GM23248 (cell line): ENCODE measurements at places on chromosomes 7 and 10. TPM values are rescaled to one million over a fixed set of nuclear protein-coding genes. Genes with fewer than 3 reads are reported as not detected.

Gene OPN4
- not detected in 2 replicates for total RNA-seq

- no peak for DNase-seq
Measured at GRCh38 chr10:133454204-133454893, 604 bp downstream of the SCART1 start.

GRCh38 chr10:72918352-72918751 lies 24.8 kb downstream of the OIT3 start:
- DNase-seq, result no peak

DNA sequence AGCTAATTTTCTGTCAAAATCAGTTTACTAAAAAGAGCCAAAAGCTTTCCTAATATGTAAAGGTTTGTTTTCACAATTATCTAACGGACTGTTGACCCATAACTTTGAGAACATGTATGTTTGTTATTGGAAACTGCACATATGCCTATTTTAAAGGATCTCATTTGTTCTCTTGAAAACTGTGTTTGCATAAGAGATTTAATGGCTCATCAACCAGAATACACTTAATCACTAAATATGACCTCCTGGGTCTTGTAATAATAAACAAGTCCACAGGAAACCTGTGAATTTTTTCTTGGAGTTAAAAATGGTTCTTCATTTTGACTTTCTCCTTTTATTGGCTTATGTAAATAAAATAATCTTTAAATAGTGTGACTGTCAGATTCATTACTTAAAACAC lies 48.3 kb upstream of the STEAP1B start:
- no peak for DNase-seq

DNA sequence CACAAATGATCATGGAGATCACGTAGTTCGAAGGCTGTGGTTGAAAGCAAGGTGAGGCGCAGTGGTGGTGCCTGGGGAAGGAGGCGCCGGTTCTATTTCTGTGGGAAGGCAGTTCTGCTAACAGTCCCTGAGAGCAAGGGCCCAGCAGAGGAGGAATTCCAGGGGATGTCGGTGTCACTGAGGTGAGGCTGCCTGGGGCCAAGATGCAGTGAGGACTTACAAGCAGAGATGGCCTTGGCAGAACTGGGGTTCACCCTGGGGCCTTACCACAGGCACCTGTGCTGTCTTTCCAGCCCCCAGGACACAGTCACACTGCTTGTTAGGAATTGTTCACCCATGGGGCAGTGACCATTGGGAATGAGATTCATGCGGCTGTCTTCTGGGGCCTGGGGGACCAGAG lies 26.7 kb downstream of the GBX1 start:
- no peak for DNase-seq

GRCh38 chr7:100667331-100668068 lies 6.0 kb upstream of the GNB2 start:
- no peak for DNase-seq

GRCh38 chr7:67896721-67897120 lies 900.1 kb downstream of the TYW1 start:
- DNase-seq, result no peak

- DNase-seq, result no peak
Measured at GRCh38 chr7:123220396-123220795, 20.6 kb upstream of the SLC13A1 start.

Gene CYP3A7
- total RNA-seq, result not detected in 2 replicates

DNA sequence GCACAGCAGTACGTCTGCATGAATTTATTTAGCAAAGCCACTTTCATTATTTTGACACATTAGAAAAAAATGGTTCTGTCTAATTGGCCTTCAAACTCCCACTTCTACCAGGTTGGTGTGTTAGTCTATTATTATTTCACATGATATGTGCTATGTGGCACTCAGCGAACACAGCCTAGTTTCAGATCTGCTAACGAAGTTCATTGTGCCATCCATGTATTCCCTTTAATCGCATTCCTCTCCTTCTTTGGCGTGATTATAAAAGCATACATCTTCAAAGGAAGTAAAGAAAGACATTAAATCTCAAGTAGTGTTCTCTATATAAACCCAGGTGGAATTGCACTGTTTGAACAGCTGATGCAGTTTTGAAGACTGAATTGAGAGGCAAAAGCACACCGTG lies 96.4 kb upstream of the CACNA2D1 start:
- no peak for DNase-seq

Gene RHOBTB1
- total RNA-seq, result 14.6 and 16.2 TPM in 2 replicates

DNA sequence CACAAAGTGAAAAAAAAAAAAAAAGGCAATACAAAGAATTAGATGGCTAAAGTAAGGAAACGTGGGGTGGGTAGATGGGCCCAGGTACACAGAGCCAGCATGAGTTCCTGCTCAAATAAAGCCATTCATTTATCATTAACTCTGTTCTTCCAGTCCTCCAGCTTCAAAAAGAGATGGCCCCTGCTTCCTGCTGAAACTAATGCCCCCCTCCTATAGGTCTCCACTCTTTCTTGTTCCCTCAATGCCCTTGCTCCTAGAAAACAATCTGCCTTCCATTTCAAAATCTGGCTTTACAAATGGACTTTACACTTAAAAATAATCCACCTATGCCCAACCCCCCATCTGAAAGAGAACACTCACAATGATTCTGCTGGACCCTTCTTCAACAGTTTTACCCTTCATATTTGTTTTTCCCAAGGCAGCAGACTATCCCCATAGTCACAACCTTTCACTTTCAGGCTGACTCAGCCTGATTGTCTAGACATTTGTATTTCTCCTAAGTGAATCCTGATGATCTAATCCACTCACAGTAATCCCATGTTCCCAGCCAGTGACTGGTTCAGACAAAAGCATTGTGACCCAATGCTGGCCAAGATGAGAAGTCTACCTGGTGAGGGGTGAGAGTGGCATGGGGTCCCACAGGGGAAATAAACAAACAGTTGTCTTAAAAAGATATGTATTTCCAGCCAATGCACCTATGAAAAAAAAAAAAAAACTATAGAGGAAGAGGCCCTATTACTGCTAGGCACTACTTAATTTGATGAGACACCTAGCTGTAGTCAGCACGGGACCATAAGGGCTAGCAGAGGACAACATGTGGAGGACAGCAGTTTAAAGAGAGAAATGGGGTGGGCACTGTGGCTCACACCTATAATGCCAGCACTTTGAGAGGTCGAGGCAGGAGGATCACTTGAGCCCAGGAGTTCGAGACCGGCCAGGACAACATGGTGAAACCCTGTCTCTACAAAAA lies 74.6 kb upstream of the GRID1 start:
- DNase-seq, result peak; percentile 92

DNA sequence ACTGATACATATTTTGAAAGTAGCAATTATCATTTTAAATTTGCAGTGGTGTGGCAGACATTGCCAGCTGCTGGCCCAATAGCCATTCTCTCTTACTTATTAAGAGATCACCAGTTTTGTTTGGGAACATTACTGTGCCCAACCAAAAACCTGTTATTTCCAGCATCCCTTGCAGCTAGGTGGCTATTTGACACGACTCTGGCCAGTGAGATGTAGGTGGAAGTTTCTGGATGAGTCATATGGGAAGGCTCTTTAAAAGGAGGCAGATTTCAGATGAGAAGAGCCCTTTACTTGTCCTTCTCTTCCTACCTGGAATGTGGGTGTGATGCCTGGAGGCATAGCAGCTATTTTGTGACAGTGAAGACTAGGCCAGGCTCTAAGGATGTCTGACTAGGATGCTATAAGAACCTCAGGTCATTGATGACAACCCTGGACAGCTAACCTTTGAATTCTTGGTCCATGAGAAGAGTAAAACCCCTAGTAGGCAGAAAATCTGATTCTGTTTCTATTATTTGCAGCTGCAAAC lies 77.9 kb downstream of the CARD11 start:
- no peak for DNase-seq

Gene TMEM130
- total RNA-seq, result not detected in 2 replicates

Gene MGMT
- 15.7 and 28.5 TPM in 2 replicates for total RNA-seq

DNA sequence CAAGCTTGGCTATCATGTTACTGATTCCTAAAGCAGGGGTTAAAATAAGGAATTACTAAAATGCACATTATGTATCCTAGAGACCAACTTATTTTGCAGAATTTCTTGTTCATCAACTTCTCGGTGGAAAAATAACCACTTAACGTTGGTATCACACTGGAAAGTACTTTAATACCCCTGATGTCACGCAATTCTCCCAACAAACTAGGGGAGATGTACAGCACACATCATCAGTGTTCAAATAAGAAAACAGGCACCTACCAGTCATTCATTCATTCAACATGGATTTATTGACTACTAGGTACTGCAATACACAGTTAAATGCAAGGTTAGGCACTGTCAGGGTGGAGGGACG lies 648 bp downstream of the HUS1 start:
- DNase-seq, result no peak

DNA sequence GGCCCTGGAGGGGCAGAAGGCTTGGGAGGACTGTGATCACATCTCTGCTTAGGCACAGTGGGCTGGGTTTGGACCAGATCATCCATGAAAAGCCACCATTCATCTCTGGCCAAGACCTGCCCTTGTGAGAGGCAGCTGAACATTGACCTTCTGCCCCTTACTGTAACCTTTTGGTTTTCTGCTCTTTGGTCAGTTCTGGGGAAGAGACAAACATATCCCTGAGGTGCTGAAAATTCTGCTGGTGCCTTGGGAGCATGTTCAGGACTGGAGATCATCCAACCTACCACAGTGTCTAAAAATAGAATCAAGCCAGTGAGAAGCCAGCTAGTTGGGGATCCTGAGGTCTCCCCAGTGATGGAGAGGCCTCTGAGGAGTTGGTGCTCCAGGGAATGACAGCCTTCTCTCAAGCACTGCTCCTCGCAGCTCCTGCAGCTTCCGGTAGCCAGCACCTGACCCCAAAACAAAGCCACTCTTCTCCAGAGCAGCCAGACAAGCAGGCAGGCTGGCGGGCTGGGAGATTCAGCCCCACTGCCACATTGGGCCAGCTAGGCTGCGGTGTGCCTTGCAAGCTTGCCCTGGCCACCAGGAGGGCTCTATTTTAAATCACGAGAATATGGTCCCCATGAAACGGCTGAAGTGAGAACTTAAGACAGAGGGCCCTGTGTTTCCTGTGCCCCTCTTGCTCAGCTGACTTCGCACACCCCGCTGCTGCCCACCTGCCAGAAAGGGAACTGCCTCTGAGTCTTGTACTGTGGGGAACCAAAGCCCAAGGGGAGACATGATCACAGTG lies 37.8 kb upstream of the UBE2H start:
- peak; percentile 22 for DNase-seq

- peak; percentile 10 for DNase-seq
Measured at GRCh38 chr7:34281260-34281659, 375.9 kb downstream of the BMPER start.

DNA sequence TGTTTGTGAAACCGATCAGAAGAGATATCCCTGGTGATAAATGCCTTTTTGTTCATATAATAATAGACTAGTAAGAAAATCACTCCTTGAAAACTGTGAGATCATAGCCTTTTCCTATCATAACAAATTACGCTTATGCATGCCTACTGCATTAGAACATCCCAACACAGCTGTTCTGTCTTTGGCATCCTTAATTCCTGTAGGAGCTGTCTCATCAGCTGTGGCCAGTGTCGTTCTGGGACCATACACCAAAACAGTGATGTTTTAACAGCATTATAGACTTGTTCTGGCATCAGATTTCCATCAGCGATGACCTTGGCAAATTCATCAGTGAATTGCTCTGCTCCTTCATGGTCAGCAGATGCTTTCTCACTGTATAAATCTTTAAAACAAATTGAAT lies 423.6 kb upstream of the LRGUK start:
- DNase-seq, result peak; percentile 89

Gene NKX1-2
- not detected in 2 replicates for total RNA-seq

DNA sequence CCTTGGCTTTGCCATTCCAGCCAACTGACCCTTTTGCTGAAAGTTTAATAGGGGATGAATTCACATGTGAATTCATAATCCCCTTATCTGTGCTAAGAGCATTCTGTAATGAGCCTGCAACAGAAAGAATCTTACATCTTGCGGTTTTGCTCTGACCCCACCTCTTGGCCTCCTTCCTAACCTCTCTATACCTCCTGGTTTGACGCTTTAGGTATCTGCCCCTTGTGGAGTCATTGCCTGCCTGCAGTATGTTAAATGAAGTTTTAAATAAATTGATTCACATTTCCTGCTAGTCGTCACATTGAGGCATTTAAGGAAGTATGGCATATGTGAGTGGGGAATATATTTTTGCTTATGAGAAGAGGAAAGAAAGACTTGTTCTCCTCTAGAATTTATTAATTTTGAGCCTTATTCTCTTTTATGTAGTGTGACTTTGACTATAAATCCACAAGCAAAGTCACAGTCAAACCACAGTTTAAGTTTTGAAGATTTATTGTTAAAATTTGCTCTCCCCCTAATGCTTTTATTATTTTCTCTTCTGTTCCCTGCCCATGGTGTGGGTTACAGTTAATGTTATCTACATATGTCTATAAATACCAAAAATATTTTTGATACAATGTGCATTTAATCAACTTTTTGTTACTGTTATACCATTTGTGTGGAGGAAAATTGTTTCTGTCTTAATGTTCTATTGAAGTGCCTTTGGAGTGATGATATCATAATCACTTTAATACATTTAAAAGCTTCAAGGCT lies 60.9 kb downstream of the LRMDA start:
- no peak for DNase-seq

- no peak for DNase-seq
Measured at GRCh38 chr7:149863500-149863899, 10.3 kb upstream of the ATP6V0E2 start.

GRCh38 chr10:112071596-112072133 lies 111.9 kb downstream of the GPAM start:
- DNase-seq, result no peak

DNA sequence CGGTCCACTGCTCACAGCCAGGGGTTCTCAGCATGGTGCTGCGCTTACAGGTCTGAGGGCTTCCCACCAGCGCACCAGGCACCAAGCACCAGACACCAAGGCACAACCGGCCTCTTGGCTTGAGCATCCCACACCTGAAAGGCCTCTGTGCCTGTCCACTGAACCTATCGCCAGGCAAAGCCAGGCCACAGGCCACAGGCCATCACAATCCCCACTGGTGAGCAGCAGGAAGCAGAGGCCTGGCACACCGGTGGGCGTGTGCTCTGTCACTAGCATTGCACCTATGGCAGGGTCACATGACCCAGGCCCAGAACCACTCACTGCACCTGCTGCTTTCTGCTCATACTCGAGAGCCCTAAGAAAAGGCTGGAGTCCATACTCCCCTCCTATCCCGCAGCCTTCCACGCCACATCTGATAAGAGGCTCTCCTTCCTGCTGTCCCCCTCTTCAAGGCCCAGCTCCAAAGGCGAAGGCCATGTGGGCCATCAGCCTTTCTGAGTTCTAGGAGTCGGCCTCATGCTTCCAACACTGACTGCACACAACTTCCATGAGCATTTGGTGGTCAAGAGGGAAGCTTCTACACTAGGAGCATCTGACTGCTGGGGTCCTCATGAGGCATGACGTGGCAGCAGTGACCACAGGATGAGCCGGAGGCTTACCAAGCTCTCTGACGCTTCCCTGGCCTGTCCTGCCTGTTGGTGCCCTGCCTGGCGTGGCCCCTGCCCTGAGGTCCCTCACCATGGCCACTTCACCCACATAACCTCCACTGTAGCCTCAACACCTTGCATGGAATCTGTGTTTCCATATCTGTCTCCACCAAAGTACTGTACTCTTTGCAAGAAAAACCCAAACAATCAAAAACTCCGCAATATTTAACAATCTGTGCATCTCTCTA lies 166.3 kb downstream of the TNS3 start:
- DNase-seq, result no peak
